Neural progenitor cell (in vitro differentiated cells): ENCODE measurements at places on chromosomes 12 and 14. TPM values are rescaled to one million over a fixed set of nuclear protein-coding genes. Genes with fewer than 3 reads are reported as not detected.
A peak's percentile ranks its signal among the peaks of the same experiment; 100 is the strongest.

GRCh38 chr12:81176796-81177195, 98.9 kb downstream of the ACSS3 start:
- H3K27me3 ChIP-seq = no peaks in the 10 kb centered on the region
- no peaks in the 10 kb centered on the region for H3K4me1 ChIP-seq
- H3K36me3 ChIP-seq = peaks cover 5% of the 10 kb centered on the region
- H3K4me3 ChIP-seq = no peak overlapping the region
- no peak overlapping the region for H3K27ac ChIP-seq
- no peak for DNase-seq

GRCh38 chr12:108313241-108313605, 25.9 kb downstream of the CMKLR1 start:
- H3K4me3 ChIP-seq = no peak overlapping the region
- H3K27ac ChIP-seq = no peak overlapping the region
- no peaks in the 10 kb centered on the region for H3K27me3 ChIP-seq
- H3K4me1 ChIP-seq = peaks cover 12% of the 10 kb centered on the region
- no peak for DNase-seq
- H3K36me3 ChIP-seq = no peaks in the 10 kb centered on the region

DNA sequence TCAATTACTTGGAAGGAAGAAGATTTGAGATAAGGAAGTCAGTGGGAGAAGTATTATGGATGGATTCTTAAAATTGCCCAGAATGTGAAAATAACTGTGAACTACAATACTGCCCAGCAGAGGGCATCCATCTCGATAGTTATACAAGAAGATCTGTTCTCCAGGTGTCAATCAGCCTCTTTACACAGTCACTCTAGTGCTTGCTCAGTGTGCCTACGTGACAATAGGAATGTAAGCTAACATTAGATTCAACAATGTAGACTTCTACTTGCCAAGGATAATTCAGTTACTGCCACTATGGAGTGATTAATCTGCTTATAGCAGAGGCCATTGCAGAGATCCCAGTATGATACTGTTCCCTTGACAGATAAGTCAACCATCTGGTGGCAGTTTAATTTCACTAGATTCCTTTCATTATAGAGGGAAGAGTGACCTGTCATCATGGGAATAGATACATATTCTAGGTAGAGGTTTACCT, 10.6 kb upstream of the MAP4K5 start:
- no peak overlapping the region for H3K27ac ChIP-seq
- no peaks in the 10 kb centered on the region for H3K4me1 ChIP-seq
- H3K36me3 ChIP-seq = no peaks in the 10 kb centered on the region
- H3K27me3 ChIP-seq = no peaks in the 10 kb centered on the region

- H3K27ac ChIP-seq = no peak overlapping the region
- H3K4me3 ChIP-seq = peak overlapping the region; percentile 97
Measured at GRCh38 chr12:130873106-130873795, 1.4 kb downstream of the RAN start.

ARID4A gene
- 12.6 and 24.1 TPM in 2 replicates for total RNA-seq
